Activated CD4-positive, alpha-beta T cell treated with anti-CD3 and anti-CD28 coated beads, Interleukin-2, amount 10 ng/mL, durations not matched to agents 24 days and 14 days (primary cell): ENCODE measurements at places on chromosomes 6 and 20. TPM values are rescaled to one million over a fixed set of nuclear protein-coding genes. Genes with fewer than 3 reads are reported as not detected.
A peak's percentile ranks its signal among the peaks of the same experiment; 100 is the strongest.

GRCh38 chr6:121437851-121438651 lies 2.6 kb downstream of the GJA1 start:
- DNase-seq = no peak

- DNase-seq = no peak
Measured at GRCh38 chr6:168052291-168052891, 26.6 kb downstream of the FRMD1 start.

- DNase-seq = no peak
Measured at GRCh38 chr6:80156221-80156620, 49.8 kb downstream of the BCKDHB start.

The ARMH2 gene
- total RNA-seq = 0.30 and 0.31 TPM in 2 replicates

DNA sequence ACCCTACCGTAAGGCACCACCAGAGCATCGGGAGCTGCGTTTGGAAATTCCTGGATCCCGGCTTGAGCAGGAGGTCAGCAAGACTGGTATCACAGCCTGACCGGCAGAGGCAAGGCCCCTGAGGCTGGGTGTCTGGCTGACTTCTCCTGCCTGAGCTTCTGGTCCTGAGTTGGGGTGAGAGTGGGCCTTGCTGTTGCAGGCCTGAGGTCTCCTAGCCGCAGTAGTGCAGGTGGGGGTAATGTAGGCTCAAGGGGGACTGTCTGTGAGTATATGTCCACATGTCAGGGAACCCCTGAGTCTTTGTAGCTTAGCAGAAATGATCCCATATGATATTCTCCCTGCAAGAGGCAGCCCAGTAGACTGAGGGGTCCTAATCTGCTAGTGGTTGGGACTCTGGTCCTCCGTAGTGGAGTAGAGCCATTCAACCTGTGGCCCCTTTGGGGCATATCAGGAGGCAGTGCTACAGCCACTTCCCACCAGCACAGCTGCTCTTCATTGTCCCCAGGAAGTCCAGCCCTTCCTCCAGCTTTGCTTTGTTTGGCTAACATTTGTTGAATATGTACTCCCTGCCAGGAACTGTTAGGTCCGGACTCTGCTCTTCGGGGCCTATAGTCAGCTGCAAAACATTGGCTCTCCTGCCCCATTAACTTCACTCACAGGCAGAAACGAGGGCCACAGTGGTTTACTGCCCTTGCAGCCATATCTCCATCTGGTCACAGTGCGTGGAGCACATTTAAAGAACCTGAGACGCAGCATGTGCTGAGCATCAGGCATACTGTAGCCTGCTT lies 10.9 kb downstream of the LRRC73 start:
- DNase-seq = no peak

The SRSF6 gene
- total RNA-seq = 206 TPM in 2 replicates

DNA sequence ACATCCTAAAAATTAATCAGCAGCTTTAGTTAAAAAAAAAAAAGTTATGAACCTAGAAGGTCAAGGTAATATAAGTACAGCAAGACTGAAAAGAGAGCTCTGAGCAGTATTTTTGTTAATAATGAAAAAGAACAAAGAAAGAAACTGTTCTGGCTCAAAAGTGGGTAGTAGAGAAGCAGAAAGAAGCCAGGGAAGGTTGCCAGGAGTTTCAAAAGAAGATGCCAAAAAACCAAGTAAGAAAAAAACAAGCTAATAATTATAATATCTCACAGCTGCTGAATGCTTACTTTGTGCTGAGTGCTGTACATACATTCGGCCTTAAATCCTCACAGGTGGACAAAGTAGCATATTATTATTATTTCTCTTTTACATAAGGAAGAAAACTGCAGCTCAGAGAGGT lies 31.9 kb downstream of the NRSN1 start:
- DNase-seq = no peak

GRCh38 chr6:111427341-111428116 lies 55.5 kb downstream of the REV3L start:
- DNase-seq = peak; percentile 68

GRCh38 chr6:17120019-17120418 lies 18.2 kb downstream of the STMND1 start:
- DNase-seq = no peak
